CD4-positive, alpha-beta T cell treated with Interleukin-17A for 4 hours (primary cell): ENCODE measurements at places on chromosomes 3 and 15.
A peak's percentile ranks its signal among the peaks of the same experiment; 100 is the strongest.

- no peak for DNase-seq
Observed at GRCh38 chr15:44882499-44882968, 74.0 kb upstream of the TERB2 start.

DNA sequence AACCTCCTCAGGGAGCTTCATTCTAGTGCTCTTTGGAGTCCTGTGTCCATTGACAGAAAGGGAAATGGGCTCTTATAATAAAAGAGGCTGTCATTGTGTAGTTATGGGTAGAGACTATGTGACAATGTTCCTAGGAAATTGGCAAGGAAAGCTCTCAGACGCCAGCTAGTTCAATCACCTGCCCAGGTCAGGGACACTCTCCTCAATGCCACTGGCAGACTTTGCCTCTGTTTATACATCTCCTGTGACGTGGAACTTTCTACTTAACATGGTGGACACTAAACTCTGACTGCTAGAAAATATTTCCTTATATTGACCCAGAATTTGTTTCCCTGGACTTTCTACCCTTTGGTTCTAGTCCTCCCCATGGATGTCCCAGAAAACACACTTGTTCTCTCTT is 2.8 kb downstream of the EFCAB12 start:
- no peak for DNase-seq

GRCh38 chr3:77467702-77468625 is 428.1 kb downstream of the ROBO2 start:
- DNase-seq, result no peak

DNA sequence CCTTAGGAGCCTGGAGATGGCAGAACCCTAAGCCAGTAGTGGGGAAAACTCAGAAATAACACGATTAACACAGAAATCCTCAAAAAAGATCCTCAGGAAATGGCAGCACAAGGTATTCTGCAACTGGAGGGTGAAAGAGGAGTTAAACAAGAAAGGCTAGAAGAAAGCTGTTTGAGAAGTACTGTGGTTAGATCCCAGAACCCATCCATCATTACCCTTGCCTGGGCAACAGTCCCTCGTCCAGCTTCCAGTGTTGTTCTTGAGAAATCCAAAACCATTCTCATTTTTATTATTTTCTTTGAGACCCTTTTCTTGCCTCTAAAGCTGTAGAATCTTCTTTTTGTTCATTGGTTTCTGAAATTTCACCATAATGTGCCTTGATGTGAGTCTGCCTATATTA is 2.7 kb upstream of the CDCP1 start:
- no peak for DNase-seq

GRCh38 chr3:73787620-73788019 is 162.9 kb upstream of the PDZRN3 start:
- no peak for DNase-seq

GRCh38 chr3:182315313-182315712 is 478.0 kb upstream of the ATP11B start:
- no peak for DNase-seq

GRCh38 chr3:56751056-56751707 is 50.6 kb downstream of the ARHGEF3 start:
- no peak for DNase-seq

DNA sequence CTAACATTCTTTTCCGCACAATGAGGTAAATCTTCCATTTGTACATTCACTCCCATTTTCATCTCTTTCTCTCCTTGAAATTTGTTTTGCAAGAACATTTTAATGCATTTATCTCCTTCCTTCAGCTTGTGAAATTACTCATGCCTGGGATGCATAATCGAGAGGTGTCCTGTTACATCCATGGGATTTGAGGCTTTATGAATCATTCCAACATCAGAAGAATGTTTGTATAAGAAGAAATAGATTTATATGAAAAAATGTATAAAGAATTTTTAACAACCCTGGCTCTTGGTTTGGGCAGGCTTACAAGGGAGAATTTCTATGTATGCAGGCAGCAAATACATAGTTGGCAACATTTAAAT is 93.2 kb upstream of the MBNL1 start:
- DNase-seq, result no peak

- DNase-seq, result peak; percentile 58
Observed at GRCh38 chr3:195558602-195559001, 15.5 kb upstream of the PPP1R2 start.

DNA sequence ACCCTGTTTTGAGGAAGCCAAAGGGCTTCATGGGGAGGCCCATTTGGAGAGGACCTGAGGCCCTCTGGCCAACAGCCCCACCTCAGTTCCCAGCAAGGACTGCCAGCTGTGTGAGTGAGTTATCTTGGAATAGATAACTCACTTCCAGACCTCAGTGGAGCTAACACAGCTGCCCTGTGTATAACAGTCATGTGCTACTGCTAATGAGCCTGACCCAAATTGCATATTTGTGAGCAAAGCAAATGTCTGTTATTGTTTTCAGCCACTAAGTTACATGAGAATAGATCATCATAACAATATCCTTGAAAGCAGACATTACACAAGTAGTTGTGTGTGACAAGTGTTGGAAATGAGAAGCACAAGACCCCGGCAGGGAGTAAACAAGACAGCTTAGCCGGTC is 355.8 kb downstream of the MCTP2 start:
- DNase-seq, result no peak

DNA sequence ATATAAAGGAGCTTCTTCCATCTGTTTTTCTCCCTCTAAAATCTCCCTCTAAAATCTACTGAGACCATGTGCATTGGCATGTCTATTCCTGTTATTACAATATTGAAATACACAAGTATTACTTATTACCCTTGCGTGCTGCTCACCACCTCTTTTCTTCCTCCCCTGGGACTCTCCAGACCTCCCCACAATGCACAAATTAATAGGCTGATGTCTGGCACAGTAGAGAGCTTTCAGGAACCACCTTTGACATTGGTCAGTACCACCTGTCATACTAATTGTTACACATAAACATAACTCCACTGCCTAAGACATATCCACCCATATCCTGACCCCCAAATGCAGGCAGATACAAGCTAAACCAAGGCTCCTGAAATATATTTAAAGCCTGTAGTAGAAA is 722.6 kb downstream of the FHIT start:
- no peak for DNase-seq

DNA sequence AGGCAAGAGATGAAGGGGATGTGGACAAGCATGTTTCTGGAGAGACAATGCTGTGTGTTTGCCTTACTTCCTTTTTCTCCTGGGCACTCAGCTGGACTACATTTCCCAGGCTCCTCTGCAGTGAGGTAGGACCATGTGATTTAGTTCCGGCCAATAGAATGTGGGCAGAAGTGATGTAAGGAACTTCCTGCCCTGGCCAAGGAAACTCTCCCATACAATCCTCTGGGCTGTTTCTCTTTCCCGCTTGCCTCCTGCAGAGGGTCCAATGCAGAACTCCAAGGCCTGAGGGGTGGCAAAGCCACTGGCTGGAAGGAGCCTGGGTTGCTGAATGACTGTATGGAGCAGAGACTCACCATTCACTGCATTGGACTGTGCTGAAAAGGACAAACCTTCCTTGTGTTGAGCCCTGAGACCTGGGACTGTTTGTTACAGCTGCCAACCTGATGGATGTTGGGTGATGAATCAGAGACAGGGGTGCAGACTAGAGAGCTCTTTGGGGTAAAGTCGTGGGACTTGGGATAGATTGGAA is 82.7 kb upstream of the SLC6A6 start:
- no peak for DNase-seq

DNA sequence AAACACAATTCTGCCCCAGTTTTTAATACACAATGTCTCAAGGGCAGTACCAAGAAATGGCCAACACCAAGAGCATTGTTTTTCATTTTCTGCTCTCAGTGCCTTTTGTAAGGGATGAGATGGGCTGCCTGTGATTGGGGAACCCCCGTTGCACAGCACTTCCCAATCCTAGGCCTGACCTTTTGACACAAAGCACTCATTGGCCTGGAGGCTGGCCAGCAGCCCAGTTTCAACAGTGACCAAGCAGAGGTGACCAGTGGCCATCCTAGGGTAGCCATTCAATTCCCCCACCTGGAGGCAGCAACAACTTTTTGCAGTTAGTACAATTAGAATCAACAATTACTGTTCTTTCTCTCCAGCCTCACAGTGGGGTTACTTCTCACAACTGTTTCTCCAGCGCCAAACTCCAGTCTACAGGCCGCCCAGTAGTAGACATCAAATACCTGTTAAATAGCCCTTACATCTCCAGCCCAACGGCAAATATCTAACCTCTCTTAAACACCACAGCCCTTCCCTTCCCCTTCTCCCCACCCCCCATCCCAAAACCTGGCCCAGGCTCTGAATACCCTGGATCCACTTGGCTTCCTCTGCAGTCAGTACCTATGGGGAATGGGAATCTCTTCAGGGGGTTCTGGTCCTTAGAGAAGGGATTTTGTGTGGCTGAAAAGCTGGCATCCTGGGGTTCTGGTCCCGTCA is 8.9 kb upstream of the LRRC2 start:
- no peak for DNase-seq

- DNase-seq, result no peak
Observed at GRCh38 chr3:48700731-48701405, 15.2 kb upstream of the NCKIPSD start.

DNA sequence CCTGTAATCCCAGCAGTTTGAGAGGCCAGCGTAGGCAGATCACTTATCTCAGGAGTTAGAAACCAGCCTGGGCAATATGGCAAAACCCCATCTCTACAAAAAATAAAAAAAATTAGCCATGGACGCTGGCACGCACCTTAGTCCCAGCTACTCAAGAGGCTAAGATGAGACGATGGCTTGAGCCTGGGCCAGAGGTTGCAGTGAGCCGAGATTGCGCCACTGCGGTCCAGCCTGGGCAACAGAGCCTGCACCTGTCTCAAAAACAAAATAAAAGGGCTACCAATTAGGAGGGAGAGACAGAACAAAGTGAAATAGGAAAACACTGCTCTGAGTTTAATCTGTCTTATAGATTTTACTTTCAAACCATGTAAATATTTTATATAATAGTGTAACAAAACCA is 33.8 kb downstream of the MSL2 start:
- DNase-seq, result no peak

GRCh38 chr3:22292681-22293080 is 541.7 kb upstream of the ZNF385D start:
- DNase-seq, result no peak

DNA sequence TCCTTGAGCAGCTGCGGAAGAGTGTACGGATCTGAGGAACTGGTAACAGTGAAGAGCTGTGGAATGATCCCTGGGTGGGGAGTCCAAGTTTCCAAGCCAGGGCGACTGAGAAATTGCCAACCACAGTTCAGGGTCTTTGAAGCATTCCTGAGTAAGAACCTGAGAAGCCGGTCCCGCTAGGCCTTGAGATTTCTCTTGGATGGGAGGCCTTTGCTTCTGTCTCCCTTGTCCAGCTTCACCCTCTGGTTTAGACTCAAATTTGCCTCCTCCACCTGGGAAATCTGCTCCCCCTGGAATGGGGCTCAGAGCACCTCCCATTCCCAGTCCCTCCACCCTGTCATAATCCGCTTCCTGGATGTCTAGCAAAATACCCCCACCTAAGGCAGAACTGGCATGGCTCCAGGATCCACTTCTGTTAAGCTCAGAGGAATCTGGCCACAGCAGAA is 127.7 kb upstream of the DLG1 start:
- no peak for DNase-seq

DNA sequence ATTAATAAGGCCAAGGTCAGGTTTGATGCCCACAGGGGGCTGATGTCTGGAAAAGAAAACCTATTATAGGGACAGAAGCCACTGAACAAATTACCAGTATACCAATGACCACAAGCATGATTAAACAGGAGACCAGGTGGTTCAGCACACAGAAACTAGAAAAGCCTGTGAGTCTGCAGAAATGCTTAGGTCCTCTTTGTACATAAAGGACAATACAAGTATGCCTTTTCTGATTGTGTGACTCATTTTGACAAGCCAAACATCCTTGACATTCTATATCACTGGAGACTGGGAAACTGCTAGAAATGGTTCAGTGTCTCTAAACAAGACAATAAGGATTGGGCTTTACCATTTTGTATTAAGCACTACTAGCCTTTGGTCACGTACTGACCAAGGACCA is 113.2 kb upstream of the MYO5C start:
- no peak for DNase-seq

- DNase-seq, result peak; percentile 45
Observed at GRCh38 chr15:89936051-89936785, 23.5 kb upstream of the ARPIN start.

GRCh38 chr3:31039145-31039544 is 144.7 kb upstream of the GADL1 start:
- DNase-seq, result no peak

DNA sequence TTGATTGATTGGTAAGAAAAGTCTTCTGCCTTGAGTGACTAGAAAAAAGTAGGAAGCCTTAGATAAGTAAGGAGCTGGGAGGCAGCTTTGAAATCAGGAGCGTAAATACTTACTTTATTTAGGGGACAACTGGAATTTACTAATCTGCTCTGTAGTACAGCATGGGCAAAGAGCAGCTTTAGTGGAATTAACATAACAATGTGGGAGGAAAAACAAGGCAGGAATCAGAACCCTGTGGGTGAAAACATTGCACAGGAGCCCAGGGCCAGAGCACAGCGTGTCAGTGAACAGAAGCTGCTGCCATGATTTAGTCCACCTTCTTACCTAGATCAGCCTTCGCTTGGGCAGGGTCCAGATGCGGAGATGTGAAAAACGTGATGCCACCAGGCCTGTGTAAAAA is 14.6 kb downstream of the FMN1 start:
- DNase-seq, result no peak

- no peak for DNase-seq
Observed at GRCh38 chr3:30161375-30161774, 445.0 kb upstream of the TGFBR2 start.

DNA sequence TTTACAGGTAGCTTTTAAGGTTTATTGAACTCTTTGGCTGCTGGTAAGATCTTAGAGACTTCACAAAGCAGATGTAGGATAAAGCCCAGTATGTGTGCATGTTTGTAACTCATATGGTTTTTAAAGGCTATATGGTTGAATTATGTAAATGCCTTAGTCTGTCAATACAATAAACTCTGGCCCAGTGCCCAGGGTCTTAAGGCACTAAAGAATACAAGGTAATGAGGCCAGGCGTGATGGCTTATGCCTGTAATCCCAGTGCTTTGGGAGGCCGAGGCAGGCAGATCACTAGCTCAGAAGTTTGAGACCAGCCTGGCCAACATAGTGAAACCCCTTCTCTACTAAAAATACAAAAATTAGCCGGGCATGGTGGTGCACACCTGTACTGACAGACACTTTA is 170.3 kb upstream of the CGNL1 start:
- no peak for DNase-seq

- peak; percentile 26 for DNase-seq
Observed at GRCh38 chr3:113747283-113748046, 630 bp downstream of the ATP6V1A start.

GRCh38 chr15:99681990-99682389 is 51.2 kb downstream of the LYSMD4 start:
- DNase-seq, result no peak

- DNase-seq, result no peak
Observed at GRCh38 chr3:124491098-124491497, 239.2 kb upstream of the UMPS start.

DNA sequence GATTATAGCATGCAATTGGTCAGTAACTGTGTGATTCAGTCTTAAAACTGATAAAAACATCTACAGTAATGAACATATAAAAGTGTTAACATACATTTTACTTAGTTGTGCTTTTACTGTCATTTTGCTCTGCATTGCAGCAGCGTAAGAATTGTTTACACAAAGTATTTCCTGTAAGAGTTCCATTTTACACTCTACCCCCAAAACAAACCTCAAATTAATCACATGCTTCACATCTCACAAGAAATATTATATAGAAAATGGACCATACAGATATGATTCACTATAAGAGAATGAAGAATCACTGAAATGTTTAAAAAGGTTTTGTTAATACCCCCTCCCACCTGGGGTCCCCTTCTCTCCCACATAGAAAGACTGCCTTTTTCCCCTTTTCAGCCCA is 225.9 kb upstream of the LRRN1 start:
- DNase-seq, result no peak
